ENCODE measurements at places on chromosomes 12 and 14.

- DNase-seq = no peak
Measured at GRCh38 chr14:101665478-101666078, 95.9 kb upstream of the PPP2R5C start.

GRCh38 chr14:91415794-91416743, 1.6 kb downstream of the CCDC88C start:
- no peak for DNase-seq

- no peak for DNase-seq
Measured at GRCh38 chr12:570435-570920, 92.8 kb downstream of the NINJ2 start.

- no peak for DNase-seq
Measured at GRCh38 chr12:116759783-116760621, 21.9 kb downstream of the RNFT2 start.

- DNase-seq = no peak
Measured at GRCh38 chr12:104276273-104277131, 27.0 kb upstream of the EID3 start.

GRCh38 chr14:103974575-103974974, 32.2 kb upstream of the RD3L start:
- DNase-seq = no peak

GRCh38 chr14:70896981-70897380, 10.3 kb upstream of the PCNX1 start:
- DNase-seq = no peak

DNA sequence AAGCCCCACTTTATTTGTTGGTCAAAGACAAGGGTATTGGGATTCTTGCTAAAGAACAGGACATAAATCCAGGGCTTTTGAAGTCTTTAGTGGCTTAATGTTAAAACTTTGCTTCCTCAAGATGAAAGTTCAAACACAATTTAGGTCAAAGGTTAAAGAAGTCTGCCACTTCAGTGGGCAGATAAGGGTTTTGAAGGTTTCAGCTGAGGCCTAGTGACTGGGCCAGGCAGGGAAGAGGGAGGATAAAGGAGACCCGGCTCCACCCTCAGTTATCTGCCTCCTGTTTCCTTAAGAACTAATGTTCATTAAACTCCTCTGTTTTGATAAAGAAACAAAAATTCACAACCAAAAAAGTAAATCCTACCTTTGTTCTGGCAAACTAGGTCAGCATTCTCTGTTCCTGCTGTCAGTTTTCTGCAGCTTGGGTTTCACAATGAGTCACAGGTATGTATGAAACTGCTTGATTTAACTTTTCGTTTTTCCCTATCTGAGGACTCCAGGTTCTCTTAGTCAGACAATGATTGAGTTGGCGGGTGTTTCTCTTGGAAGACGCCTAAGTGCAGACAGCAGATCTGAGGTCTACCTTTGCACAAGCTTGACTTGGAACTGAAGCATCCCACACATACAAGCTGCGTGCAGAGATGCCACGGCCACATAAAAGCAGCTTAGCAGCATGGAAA, 208.3 kb downstream of the EXOC5 start:
- DNase-seq = peak; percentile 3

GRCh38 chr12:49519574-49519936, 19.3 kb upstream of the KCNH3 start:
- DNase-seq = no peak

DNA sequence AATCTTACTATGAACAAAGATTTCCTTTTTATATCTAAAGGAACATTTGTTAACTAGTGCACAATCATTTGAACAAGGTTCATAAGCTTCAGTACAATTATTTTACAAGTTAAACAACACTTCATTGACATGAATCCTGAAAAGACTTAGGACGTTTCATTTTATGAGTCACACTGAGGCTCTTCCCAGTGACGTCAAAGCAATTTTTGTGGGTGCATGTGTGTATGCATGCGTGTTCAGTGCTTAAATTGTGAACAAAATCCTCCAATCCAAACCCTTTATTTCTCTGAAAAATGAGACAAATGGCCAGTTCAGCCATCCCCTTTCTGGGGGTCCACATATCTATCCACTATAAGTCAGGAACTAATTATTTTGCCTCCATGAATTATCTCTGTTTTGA, 2.9 kb downstream of the LMNTD1 start:
- DNase-seq = no peak

DNA sequence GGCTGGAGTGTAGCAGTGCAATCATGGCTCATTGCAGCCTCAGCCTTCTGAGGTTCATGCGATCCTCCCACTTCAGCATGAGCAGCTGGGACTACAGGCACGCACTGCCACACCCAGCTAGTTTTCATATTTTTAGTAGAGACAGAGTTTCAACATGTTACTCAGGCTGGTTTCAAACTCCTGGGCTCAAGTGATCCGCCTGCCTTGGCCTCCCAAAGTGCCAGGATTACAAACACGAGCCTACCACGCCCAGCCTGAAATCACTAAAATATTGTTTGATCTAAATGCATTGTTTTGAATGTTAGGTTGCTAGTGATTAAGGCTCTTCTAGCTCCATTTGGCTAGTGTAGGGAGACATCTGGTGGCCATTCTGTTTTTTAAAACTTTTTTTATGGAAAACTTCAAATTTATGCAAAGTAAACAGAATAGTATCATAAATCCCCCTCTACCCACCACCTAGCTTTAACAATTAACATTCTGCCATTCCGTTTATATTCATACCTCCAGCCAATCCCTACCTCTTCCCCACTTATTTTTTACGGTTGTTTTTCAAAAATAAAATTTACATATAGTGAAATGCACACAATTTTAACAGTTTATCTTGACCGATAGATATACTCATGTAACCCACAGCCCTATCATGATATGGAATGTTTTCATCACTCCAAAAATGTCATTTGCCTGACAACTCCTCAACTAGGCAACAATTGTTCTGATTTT, 37.8 kb downstream of the MYO1H start:
- peak; percentile 37 for DNase-seq

DNA sequence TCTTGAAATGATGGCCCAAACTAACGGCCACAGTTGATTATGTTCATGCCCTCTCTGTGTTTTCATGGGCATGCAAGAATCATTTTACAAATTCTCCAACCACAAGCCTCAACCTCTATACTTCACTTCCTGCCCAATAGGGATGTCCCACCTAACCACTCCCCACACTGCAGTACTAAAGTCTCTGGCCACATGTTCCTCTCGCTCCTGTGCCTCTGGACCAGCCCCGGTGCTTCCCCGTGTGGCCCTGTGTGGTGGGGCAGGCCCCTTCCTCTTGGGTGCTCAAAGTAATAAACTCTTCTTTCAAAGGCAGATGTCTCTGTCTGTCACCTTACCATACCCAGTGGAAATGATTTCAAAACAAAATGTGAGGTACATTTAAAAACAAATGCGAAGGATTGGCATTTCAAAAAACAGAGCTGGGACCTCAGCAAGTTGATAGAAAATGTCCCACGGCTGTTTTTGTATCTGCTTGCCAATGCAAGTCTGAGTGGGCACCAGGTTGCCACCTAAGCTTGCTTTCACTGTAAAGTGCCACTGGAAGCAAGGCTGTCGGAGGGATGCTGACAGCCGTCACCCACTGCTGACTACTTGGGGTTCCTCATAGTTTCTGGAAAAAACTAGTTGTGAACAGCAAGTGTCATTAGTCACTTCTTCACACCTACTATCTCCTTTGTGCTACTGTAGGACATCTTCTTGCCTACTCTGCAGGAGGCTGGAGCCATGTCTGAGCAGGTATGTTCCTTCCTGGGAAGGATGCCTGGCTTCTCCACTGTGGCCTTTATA, 8.2 kb upstream of the SERPINA11 start:
- DNase-seq = no peak

DNA sequence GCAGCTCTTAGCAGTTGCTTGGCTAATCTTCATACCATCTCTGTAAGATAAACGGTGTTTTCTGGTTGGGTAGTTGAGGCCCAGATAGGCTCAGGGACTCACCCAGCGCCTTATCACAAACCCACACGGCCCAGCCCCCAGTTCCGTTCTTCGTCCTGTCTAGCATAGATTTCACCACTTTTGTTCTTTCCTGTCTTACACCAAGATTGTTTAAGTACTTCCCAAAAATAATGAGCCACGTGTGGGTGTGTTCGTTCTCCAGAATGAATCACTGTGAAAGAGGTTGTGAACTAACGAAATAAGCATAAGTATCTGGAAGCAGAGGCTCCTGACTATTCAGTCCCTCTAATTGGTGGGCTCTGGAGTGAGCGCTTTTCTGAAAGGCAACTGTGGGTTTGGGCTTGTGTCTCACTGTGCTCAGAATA, 21.4 kb downstream of the ACVR1B start:
- peak; percentile 38 for DNase-seq

DNA sequence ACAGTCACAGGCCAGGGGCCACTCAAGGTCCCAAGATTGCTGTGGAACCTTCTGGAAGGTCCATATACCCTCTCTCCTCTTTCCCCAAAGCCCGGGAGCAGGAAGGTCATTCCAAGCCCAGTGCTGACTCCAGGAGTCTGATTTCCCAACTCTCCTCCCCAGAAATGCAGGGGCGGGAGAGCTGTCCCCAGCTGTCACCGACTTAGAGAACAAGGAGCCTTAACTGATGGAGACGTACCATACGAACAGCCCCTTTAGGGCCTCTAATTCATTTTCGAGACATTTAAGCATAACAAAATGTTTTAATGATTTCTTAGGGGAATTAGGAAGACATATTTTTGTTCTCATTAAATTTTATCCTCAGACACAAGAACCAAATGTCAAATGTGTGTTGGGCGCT, 99.2 kb downstream of the PHETA1 start:
- DNase-seq = no peak

DNA sequence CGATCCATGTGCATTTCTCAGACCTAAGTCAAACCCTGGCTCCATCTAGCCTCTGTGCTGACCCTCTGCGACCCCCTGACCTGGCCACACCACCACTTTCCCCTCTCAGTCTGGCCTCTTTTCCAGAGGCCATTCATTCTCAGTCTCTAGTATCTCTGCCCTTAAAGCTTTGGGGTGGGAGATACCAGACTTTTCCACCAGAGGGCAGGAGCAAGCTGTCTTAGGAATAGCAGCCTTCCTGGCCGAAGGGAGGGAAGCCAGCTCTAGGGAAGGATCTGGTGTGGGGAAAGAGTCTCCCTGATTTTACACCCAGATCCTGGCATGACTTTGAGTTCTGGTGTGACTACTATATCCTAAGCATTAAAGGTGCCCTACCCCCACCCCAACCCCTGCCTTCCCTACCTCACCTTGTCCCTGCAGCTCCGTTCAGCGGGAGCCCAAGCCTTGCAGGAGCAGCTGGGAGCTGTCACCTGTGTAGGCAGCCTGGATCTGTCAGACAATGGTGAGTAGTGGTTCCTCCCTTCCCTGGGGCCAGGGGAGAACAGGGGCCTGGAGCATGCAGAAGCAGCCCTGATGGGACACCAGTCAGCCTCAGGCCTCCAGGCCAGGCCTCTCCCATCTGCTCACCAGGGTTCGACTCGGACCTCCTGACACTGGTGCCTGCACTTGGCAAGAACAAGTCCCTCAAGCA, 6.6 kb downstream of the CARMIL3 start:
- peak; percentile 81 for DNase-seq

DNA sequence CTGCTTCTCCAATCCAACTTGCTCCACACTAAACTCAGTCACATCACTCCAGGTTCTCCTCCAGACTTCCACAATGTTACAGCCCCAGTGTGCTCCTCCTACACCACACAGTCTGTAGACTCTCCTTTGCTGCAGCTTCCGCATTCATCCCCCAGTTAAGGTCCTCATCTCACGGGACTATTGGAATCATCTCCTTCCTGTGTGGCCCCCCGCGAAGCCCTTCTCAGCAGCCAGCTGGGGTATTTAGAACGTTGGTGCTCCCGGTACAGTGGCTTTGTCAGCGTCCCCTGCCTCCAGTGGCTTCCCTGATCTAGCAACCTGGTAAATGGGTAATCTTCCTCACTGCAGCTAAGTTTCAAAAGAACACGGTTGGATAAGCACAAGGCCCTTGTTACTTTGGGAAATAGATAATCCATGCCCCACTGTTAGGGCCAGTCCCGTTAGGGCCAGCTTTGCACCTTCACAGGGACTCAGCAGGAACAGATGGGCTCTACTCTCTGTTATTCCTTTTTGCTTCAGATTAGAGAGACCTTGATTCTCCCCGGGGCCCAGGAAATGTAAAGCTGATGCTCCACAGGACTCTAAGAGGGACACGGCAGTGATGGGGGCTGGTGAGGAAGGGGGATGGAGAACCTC, 823 bp upstream of the TSPAN11 start:
- no peak for DNase-seq

GRCh38 chr12:117139025-117139717, 40.0 kb upstream of the TESC start:
- DNase-seq = no peak

- no peak for DNase-seq
Measured at GRCh38 chr12:58378028-58378427, 436.7 kb downstream of the ATP23 start.

DNA sequence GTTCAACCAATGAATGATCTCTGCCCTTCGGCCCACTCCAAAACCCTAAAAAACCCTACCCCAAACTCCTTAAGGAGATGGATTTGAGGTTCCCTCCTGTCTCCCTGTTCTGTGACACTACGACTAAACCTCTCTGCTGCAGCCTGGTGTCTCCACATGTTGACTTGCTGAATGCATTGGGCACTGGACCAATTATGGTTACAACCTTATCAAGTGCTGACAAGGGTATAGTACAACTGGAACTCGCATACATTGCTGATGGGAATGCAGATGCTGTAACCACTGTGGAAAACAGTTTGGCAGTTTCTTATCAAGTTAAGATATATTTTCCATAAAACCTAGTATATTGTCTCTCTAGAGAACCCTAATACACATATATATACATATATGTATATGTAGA, 6.3 kb upstream of the DICER1 start:
- DNase-seq = no peak

DNA sequence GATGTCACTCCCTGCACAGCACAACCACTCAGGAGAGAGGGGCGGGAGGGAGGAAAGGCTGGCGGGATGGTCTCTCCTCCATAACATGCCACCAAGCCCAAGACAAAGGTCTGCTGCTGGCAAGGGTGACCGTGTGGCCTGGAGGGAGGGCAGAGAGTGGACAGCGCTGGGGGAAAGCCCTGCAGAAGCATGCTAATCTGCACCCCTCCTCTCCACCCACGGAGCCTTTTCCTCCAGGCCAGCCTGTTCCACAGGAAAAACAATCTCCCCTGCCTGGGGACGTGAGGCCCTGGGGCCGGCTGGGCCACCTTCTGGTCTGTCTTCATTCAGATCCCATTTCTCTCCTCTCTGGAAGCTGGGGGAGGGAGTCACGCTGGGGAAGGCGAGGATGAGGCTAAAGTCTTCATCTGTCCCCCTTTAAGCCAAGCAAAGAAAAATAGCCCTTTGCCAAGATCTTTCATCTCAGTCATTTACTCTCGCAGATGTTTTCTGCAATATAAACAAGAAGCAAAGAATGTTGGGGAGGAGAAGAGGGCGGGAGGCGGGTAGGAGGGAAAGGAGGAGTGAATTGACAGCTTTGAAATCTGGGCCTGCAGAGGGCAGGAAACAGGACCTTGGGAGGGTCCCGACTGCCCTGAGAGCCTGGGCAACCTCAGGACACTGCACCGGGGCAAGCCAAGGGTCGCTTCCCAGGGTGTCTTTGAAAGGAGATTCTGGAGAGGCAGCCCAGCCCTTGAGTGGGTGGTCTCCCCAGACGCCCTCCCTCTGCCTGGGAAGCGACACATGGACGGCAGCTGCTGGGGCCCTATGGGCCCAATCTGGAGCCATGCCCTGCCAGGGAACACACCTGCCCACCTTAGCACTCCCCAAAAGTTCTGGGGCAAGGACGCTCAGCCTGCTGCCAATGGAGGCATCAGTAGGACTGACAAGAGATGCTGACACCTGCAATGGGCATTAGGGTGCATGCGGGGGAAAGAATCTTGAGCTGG, 133.6 kb downstream of the ZFP36L1 start:
- no peak for DNase-seq
